Natural killer cell (primary cell): ENCODE measurements at places on chromosomes 5 and 9.

- no peak for DNase-seq
Observed at GRCh38 chr5:74306845-74307244, 333.7 kb downstream of the ENC1 start.

- peak; percentile 39 for DNase-seq
Observed at GRCh38 chr5:95631991-95632675, 12.2 kb downstream of the GPR150 start.

- DNase-seq = no peak
Observed at GRCh38 chr9:7523426-7524043, 276.0 kb downstream of the DMAC1 start.

DNA sequence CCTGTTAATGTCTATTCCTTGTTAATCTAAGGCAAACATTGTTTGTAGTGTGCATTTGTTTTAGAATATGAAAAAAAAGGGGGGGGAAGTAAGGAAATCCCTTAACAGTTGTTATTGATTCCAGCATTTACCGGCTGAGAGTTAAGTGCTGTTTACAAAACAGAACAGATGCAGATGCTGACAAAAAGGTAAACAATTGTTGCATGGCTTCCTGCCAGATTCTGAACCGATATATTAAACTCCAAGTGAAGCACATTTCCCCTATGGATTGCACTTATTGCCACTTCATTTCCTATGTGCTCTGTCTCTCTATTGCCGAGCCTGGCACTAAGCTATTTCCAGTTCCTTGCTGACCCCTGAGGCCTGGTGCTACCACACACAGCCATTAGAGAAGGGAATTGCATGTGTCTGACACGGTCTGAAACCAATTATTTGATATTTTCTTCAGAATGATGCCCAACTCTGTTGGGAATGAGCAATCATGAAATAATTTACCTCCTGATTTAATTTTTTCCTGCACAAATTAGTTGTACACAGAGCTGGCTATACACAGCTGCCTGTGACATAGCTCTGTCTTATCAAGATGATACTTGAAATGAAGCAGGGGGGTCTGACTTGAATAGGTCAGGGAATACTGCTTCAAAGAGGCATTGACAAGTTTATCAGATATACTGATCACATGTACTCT lies 109.8 kb downstream of the KIAA0825 start:
- no peak for DNase-seq

- DNase-seq = no peak
Observed at GRCh38 chr9:35740243-35740642, 7.8 kb downstream of the CREB3 start.

DNA sequence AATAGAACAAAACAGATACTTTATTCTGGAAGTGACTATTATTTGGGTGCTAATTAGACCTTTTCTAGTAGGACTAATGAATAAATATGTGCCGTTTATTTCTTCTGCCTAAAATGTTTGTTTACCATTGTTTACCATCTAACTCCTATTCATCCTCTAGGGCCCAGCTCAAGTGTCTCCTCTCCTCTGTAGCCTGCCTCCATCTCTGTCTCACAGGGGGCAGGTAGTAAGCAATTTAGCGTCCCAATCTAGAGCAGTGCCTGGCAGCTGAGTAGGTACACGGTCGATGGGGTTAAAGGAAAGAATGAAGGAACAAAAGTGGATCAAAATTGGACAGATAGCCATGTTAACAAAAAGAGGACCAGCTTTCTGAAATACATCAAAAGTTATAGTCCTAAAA lies 230.9 kb downstream of the SLF1 start:
- no peak for DNase-seq
